ENCODE measurements at places on chromosomes 13 and 19. TPM values are rescaled to one million over a fixed set of nuclear protein-coding genes. Genes with fewer than 3 reads are reported as not detected.
A peak's percentile ranks its signal among the peaks of the same experiment; 100 is the strongest.

- H3K36me3 ChIP-seq = no peaks in the 10 kb centered on the region
- peaks cover 5% of the 10 kb centered on the region for H3K4me1 ChIP-seq
- H3K27me3 ChIP-seq = no peaks in the 10 kb centered on the region
- H3K4me3 ChIP-seq = peak overlapping the region; percentile 92
Observed at GRCh38 chr19:13150931-13151604, 857 bp downstream of the IER2 start.

- H3K27ac ChIP-seq = no peak overlapping the region
- H3K4me1 ChIP-seq = no peaks in the 10 kb centered on the region
- no peak for DNase-seq
Observed at GRCh38 chr19:32138416-32138815, 207.0 kb upstream of the ZNF507 start.

DNA sequence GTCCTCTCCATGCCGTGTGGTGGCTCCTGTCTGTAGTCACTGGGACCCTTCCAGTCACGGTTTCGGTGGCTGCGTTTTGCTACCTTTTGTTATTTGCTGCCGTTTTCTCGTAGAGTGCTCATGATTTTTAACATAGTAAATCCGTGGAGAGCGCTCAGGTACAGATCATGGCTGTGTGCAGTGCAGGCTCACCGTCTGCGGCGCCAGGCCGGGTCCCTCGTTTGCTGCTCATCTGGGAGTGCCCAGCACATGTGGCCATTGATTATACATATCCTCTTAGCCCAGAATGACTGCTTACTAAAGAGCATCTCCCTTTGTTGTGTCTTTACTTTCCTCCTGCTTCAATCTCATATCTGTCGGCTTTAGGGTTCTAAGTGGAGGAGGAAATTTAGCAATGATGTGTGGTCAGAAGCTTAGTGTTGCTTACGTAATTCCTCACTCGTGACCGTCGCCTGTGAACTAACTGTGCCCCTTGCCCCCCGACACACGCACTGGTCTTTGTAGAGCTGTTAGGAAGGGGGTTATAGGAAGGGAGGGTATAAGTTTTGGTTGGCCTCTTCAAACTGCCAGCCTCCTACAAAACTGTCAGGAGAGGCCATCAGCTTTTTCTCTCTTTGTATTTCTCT is 31.8 kb downstream of the TFDP1 start:
- DNase-seq = no peak
- no peaks in the 10 kb centered on the region for H3K36me3 ChIP-seq
- no peaks in the 10 kb centered on the region for H3K4me1 ChIP-seq
- no peaks in the 10 kb centered on the region for H3K27me3 ChIP-seq
- no peak overlapping the region for H3K4me3 ChIP-seq
- no peak overlapping the region for H3K27ac ChIP-seq

GRCh38 chr19:4930664-4931063 is 21.4 kb downstream of the UHRF1 start:
- H3K27ac ChIP-seq = no peak overlapping the region
- peaks cover 7% of the 10 kb centered on the region for H3K4me1 ChIP-seq
- H3K27me3 ChIP-seq = no peaks in the 10 kb centered on the region
- no peak overlapping the region for H3K4me3 ChIP-seq
- DNase-seq = no peak

GRCh38 chr19:28312269-28312668 is 900.7 kb downstream of the UQCRFS1 start:
- no peak for DNase-seq
- no peak overlapping the region for H3K4me3 ChIP-seq
- no peaks in the 10 kb centered on the region for H3K27me3 ChIP-seq
- no peaks in the 10 kb centered on the region for H3K4me1 ChIP-seq
- H3K36me3 ChIP-seq = no peaks in the 10 kb centered on the region

DNA sequence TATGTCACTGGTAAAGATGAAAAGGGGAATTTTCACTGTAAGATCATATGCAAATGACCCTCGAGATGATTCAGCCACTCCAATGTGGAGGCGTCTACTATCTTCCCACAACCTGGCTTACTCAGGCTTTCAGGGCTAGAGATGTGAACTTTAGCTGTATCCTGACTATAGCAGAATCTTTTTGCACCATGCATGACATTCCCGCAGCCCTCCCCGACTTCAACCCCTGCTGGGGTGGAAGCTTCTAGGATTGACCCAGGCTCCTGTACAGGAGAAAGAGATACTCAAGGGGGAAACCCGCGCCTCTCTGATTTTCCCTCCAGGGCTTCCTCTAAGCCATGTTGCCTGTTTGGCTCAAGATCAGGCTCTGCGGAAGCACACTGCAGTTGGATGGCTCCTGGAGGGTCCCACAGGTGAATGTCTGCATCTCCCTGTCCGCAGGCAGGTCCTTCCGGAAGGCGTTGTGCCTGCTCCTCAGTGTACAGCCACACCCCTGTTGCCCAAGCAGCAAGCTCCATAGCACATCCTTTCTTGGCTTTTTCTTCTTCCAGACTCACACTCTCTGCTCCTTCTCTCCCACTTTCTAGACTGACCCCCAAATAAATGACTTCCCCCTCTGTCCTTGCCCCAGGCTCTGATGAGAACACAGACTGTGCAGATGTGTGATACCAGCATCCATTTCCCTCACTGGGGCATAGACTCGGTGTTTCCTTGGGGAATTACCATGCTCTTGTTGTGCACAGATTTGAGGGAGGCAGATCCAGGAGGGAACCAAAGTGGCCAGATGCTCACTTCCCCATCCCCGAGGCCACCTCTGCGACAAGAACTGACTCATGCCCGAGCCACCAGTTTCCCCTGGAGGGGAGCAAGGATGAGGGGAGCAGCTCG is 29.1 kb upstream of the POP4 start:
- no peak overlapping the region for H3K4me3 ChIP-seq
- DNase-seq = no peak
- H3K36me3 ChIP-seq = no peaks in the 10 kb centered on the region
- H3K4me1 ChIP-seq = no peaks in the 10 kb centered on the region

DNA sequence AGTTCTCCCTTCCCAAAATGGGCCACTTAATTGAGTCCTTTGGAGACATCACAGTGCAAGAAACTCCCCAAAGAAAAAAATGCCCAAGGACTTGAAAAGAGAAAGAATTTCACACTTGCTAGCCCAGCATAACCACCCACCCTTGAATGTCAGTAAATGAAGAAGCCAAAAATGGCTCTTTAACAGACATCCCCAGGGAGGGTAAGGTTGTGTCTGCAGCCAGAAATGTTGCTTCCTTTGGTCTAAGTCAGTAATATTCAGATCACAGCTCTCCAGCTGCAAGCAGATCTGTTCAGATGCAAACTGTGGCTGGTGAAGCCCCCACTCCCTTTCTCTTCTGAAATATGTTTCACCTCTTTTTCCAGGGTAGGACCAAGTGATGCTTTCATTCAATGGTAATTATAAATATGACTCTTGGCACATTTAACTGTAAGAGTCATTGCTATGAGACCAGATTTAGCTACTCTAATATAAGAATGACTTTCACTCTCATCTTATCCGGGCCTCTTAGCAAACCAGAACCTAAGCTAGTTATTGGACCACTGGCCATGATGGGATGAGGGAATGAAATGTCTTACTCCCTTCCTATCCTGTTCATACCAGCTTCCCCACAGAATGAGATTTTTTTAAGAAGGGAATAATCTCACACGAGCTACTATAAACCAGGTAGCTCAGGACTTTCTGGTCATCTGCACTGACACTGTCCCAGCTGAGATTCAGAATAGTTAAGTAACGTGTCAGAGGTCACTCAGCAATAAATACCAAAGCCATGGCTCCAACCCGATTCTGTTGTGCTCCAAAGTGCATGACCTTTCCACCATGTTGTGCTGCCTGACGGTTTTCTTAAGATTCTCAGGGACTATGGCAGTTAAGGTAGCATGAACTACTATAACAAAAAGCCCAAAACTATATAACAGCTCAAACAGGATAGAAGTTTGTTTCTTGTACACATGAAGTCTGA is 234.1 kb downstream of the FOXO1 start:
- H3K36me3 ChIP-seq = no peaks in the 10 kb centered on the region
- H3K27ac ChIP-seq = no peak overlapping the region
- no peaks in the 10 kb centered on the region for H3K27me3 ChIP-seq
- no peak overlapping the region for H3K4me3 ChIP-seq
- DNase-seq = no peak

DNA sequence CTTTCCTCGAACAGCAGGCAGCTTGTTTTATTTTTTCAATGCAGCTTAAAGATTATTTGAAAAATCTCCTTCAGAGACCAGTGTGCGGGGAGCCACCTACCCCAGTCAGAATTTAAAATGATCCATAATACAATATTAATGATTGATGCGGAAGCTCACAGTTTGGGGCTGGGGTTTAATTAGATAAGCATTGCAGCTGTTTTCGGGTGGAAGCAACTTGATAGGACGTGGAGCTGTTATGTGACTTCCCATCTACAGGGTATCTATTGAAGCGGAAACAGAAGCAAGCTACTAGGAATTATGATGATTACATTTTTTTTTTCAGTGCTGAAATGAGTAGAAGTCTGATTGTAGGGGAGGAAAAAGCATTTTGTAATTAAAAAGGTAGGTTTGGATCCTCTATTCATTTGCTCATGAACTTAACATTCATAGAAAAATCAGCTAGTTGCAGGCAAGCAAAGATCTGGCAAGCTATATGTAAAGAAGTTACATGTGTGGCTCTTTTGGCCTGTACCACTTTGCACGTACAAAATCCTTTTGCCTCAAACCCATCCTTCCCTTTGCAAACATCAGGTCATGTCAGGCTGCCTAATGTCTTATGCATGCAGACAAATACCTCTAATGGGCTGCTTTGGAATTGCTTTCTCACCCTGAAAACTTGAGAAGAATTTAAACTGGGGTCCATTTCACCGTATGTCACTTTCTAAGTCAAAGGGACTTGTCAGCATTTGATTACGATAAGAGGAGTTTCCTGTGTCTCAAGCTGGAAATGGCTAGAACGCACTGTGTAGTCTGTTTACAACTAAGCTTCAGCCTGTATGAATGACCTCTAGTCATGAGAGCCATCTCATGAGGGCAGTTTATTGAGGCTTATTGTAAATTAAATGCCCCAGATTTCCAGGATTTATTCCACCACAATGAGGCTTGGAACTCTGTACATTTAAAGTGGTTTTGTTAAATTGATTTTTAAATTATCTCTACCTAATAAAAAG is 267.1 kb upstream of the TMTC4 start:
- no peaks in the 10 kb centered on the region for H3K27me3 ChIP-seq
- no peaks in the 10 kb centered on the region for H3K4me1 ChIP-seq
- no peak overlapping the region for H3K4me3 ChIP-seq

- H3K4me3 ChIP-seq = no peak overlapping the region
- DNase-seq = peak; percentile 30
- no peaks in the 10 kb centered on the region for H3K4me1 ChIP-seq
- no peaks in the 10 kb centered on the region for H3K27me3 ChIP-seq
- no peak overlapping the region for H3K27ac ChIP-seq
Observed at GRCh38 chr13:32261567-32261966, 53.6 kb downstream of the ZAR1L start.

DNA sequence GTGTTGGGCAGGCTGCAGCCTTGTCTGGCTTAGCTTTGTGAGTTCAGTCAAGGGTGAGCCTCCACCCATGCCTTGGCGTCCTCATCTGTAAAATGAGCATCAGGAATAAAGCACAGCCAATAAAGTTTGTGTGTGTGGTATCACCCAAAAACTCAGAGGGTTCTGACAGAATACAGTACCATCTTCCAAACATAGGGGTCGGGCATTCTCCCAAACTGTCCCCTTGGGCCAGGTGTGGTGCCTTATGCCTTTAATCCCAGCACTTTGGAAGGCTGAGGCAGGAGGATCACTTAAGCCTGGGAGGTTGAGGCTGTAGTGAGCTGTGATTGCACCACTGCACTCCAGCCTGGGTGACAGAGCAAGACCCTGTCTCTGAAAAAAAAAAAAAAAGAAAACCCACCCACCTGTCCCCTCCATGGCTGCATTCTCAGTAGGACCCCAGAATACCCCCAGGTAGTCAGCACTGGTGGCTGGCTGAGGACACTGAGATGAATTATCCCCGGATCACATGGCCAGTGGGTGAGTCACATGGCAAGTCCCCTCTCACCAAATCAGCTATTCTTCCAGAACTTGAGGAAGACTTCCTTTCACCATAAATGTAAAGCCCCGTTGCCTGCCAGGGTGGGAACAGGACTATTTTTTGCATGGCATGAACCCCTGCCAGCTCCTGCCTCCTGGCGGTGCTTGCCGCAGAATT is 18.6 kb downstream of the POP4 start:
- no peaks in the 10 kb centered on the region for H3K27me3 ChIP-seq
- no peak overlapping the region for H3K27ac ChIP-seq
- DNase-seq = no peak
- H3K36me3 ChIP-seq = no peaks in the 10 kb centered on the region
- no peaks in the 10 kb centered on the region for H3K4me1 ChIP-seq

- no peaks in the 10 kb centered on the region for H3K36me3 ChIP-seq
- no peak for DNase-seq
- H3K4me3 ChIP-seq = no peak overlapping the region
- no peaks in the 10 kb centered on the region for H3K27me3 ChIP-seq
- peaks cover 6% of the 10 kb centered on the region for H3K4me1 ChIP-seq
Observed at GRCh38 chr19:485077-485476, 11.2 kb upstream of the MADCAM1 start.

DNA sequence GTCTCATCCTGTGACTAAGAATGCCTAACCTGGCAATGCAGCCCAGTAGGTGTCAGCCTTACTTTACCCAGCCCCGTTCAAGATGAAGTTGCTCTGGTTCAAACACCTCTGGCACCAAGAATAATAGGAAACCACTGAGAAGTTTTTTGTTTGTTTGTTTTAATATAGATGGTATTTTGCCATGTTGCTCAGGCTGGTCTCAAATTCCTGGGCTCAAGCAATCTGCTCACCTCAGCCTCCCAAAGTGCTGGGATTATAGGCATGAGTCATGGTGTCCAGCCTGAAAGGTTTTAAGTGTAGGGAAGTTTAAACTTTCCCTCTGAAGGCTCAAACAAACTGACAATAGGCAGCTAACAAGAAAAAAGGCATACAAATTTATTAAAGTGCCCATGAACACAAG is 51.2 kb upstream of the ABCC4 start:
- H3K36me3 ChIP-seq = no peaks in the 10 kb centered on the region
- H3K4me1 ChIP-seq = peaks cover 4% of the 10 kb centered on the region
- no peak overlapping the region for H3K27ac ChIP-seq
- H3K4me3 ChIP-seq = no peak overlapping the region

The FUT2 gene
- 1.4 TPM for total RNA-seq

The NLRP7 gene
- 7.6 TPM for total RNA-seq

The EFNB2 gene
- 46.1 TPM for total RNA-seq

The CD209 gene
- total RNA-seq = 0.97 TPM

The TUBA3C gene
- total RNA-seq = 87.1 TPM

The GAS6 gene
- 432 TPM for total RNA-seq

The CGB8 gene
- total RNA-seq = not detected

The FXYD7 gene
- total RNA-seq = not detected

All from prostate gland (tissue), 2 donors.